Activated CD8-positive, alpha-beta memory T cell treated with anti-CD3 and anti-CD28 coated beads, Interleukin-2, amount 50 U/mL, for 4 hours (primary cell): ENCODE measurements at places on chromosomes 12 and 14.

- DNase-seq, result no peak
These were observed 14.8 kb upstream of the APOF start for GRCh38 chr12:56377310-56377988.

GRCh38 chr14:106302661-106303060 lies 776.3 kb downstream of the TMEM121 start:
- DNase-seq, result no peak

DNA sequence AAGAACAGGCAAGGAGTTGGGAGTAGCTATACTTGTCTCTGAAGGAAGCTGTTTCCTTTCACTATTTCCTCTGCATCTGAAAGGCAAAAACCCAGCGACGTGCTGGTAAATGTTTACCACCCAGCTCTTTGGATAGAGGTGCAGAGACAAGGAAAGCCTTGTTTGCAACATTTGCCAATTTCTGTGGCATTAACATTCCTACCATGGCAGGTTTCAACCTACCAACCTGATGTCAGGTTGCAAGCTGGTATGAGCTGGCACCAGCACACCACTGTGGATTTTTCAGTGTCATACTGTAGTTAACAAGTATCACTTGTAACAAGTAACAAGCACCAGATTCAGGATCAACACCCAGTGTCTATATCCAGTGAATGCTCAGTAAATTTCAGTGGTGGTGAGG lies 294.8 kb upstream of the TMPO start:
- DNase-seq, result no peak

DNA sequence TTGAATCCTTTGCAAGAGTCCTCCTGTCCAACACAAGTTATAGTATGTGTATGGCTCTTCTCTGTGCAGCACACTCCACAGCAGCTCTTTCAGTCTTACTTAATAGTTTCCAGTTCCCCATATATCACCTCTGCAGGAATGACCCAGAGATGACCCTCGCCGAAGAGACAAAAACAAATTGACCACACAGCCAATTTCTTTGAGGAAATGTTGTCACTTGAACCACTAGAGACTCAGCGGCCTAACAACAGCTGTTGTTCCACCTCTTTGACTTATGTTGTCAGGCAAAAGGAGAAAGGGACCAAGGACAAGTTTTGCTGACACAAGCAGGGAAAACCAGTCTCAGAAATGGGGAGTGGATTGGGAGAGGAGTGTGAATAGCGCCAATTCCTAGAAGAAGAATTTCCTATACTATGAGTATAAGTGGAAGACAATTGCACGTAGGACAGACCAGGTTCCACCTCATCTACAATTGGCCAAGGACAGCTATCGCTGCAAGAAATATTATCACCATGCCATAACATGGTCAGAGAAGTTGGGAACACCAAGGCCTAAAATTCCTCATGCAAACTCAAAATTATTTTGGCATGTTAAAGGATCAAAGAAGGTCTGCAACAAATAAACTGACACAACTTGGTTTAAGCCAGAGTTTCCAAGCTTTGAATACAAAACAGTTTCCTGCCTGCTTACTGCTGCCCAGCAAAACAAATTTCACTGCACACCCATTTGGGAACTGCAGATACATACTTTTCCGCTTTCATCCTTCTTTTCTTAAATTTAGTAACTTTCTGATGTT lies 41.7 kb upstream of the ITPR2 start:
- no peak for DNase-seq

DNA sequence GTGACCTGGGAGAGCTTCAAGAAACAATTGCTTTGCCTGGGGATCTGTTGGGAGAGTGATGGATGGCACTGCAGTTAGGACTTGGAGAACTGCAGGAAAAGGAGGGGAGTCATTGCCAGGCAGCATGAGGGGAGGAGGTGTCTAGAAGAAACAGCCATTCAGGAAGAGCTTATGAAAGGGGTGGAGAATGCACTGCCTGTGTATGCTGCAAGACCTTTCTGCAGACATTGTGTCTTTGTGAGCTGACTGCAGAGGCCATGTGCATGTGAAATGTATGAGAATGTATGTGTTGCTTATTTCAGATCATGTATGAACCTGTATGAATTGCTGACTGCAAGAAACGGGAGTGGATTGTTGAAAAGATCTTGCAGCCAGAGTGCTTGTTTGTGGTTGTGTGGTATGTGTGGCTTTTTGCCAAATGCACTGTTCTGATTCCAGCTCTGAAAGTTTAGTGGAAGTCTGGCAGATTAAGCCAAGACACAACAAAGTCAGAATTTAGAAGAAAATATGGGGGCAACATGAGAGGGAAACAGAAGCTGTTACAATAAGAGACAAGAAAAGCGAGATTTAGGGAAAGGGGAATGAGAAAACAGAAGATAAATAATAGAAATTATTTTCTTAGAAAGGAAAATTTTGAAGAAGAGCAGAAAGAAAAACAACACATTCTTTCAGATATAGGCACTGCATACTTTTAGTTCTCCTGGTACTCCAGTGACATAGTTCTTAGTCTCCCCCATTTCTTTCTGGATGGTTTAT lies 9.8 kb upstream of the RIMKLB start:
- no peak for DNase-seq

GRCh38 chr12:22008196-22008595 lies 37.8 kb upstream of the CMAS start:
- DNase-seq, result no peak

DNA sequence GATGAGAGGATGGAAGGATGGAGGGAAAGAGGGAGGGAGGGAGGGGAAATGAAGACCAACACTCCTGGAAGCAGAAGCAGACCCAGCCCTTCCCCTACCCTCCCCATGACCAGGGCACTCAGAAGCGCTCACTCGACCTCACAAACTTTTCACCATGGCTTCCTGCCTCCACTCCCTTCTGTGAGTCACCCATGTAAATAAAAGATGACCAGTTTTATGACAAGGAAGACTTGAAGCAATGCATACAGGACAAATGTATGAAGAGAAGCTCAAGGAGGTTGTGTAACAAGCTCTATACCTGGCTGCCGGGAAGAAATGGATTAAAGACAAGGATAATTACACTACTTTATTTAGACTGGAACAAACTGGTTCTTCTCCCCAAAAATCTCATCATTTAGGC lies 63.8 kb downstream of the CDC42BPB start:
- DNase-seq, result no peak

- peak; percentile 30 for DNase-seq
These were observed 479 bp downstream of the KDM5A start for GRCh38 chr12:388541-389141.

DNA sequence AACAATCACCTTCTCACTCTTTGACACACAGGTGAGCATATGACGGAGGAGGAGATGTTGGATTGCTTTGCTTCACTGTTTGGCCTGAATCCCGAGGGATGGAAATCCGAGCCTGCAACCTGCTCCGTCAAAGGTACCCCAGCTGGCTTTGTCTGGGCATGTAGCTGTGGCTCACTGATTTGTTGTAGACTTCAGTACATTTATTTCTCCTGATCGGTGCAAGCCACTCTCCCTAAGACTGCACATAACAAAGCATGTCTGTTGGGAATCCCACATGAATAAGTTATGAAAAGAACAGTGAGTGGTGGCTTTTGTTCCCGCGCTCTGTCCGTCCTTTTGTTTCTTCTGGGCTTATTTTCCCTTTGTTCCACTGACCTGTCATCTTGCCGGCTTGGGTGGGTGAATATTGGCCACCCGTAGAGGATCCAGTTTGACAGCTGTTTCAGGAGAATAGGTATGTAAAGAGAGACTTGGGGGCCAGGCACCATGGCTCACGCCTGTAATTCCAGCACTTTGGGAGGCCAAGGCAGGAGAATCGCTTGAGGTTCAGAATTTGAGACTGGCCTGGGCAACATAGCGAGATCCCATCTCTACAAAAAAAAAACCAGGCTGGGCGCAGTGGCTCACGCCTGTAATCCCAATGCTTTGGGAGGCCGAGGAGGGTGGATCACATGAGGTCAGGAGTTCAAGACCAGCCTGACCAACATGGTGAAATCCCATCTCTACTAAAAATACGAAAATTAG lies 20.0 kb upstream of the BCL7A start:
- no peak for DNase-seq

DNA sequence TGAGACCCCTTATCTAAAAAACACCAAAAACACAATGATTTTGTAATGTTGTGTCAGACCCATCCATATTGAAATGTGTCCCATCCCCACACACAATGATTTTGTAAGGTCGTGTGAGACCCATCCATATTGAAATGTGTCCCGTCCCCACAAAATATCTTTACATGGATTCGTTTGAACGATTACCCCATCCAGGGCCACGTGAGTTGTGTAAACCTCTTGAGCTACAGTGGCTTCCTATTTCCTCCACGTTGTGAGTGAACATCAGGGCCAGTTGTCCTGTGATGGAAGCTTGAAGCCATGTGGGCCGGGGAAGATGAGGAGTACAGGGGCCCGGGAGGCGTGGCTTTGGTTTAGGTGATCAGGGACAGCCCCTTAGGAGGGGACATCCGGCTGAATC lies 27.0 kb upstream of the ULK1 start:
- DNase-seq, result no peak

DNA sequence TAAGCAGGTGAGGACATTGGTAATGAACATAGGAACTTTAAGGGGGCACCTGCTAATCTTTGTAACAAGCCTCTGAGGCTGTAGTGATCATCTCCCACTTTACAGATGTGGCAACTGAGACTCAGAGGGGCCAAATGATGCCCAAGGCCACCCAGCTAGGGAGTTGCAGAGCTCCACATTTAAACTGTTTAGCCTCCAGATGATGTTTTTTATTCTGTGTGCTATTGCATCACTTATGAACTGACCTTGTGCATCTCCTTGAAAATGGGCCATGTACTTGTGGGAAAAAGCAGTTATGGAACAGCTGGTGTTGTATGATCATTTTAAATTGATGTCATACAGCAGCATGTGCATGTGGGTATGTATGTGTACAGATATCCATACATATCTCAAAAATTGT lies 41.4 kb downstream of the TPCN1 start:
- DNase-seq, result no peak

DNA sequence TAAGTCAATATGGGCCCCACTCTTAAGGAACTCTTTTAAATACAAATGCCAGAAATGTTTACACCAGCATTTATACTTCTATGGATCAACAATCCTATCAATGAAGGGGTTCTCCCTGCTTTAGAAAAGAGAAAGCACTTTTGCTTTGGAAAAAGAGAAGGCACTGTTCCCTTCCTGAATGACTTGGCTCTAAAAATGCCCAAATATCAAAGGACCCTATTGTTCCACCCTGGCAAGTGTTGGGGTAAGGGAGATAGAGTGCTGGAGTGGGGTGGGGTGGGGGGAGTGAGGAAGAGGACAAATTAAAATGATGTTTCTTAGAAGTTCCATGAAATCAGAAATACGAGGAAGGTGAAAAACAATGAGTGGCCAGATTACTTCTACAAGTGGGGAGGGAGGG lies 131.6 kb upstream of the GRIN2B start:
- no peak for DNase-seq

DNA sequence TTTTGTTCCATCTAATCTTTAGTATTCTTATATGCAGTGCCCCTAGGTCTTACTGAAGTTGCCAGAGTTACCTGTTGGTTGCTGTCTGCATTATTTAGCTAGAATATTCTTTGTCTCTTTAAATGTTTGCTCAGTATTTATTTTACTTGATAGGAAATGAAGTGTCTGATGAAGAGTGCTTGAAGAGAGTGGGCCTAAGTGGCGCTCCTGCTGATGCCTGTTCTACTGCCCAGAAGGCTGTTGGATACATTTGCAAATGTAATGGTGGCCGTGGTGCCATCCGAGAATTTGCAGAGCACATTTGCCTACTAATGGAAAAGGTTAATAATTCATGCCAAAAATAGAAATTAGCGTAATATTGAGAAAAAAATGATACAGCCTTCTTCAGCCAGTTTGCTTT lies 18.9 kb downstream of the CMAS start:
- no peak for DNase-seq

- no peak for DNase-seq
These were observed 2.6 kb downstream of the GPR162 start for GRCh38 chr12:6824085-6824775.

DNA sequence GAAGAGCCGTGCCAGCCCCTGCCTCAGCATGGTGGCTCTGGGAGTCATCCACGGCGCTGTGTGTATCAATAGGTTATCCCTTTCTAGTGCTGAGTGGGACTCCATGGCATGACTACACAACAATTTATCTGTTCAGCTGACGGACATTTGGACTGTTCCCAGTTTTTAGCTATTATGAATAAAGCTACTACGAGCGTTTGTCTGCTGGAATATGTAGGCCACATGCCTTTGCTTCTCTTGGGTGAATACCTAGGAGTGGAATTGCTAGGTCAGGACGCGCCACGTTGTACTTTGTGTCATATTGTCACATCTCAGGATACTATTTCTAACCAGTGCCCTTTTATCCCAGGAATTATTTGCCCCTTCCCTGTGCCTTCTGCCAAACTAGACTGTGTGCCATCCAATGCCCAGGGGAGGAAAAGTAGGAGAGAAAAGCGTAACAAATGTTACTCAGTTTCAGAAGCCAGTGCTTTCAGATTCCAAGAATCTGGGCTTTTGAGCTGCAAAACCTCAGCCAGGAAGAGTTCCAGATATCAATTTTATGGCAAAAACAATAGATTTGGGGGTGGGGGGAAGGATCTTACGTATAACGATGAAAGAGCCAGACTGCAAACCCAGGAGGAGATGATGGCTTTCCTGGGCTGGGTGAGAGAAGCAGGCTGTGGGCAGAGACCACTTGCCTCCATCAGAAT lies 62.5 kb upstream of the NCOR2 start:
- no peak for DNase-seq

DNA sequence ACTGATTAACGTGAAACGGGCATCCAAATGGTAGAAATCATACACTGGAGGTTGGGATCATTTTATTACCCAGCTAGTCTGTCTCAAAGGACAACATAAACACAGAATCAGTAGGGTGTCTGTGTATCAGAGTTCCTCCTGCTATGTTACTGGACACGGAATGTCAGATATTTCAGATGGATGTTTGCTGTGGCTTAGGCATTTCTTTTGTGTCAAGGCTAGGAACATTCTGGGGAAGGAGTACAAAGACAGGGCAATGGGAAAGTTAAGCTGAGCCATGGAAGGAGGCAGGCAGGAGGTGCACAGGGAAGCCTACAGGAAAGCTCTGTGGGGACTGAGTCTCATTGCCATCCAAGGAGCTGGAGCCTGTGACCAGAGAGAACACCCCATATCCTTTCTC lies 254.6 kb downstream of the C12orf75 start:
- no peak for DNase-seq

DNA sequence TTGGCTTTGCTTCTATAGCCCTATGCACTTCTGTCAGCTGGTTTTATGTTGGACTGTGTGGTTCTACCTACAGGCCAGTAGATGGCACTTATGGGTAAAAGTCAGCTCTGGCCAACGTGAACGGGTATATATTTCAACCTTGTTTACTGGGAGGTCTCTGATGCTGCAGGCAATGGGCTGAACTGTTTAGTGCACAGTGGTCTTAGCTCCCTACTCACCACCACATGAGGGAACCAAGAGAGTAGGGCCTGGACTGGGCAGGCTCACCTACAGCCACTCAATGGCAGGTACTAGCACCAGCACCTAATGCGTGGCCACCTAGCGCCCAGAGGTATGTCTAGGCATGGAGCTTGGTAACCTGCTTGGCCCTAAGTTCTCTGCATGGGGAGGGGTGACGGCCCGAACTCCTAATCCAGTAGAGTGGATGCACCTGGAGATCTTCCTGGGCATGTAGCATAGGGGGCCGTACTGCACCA lies 481.8 kb downstream of the TMEM117 start:
- no peak for DNase-seq
